ENCODE measurements at places on chromosomes 11 and 22.

- no peak for DNase-seq
Observed at GRCh38 chr22:45127866-45128265, 35.9 kb upstream of the NUP50 start.

GRCh38 chr11:117992136-117992535, 5.9 kb downstream of the IL10RA start:
- no peak for DNase-seq

DNA sequence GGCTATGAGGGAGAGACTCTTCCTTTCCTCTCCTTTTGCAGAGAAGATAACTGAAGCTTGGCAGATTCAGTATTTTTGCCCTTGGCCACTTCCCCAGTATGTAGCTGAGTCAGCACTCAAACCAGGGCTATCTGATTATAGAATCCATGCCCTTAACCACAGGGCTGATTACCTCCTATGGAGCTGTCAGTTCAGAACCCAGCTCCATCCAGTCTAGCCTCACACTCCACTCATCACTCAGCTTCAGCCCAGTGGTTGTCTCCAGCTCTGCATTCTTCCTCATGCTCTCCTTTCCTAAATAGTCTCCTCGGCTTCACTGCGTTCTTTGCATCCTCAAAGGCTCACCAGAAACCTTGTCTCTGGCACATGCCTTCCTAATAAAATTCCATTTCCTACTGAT, 151.6 kb upstream of the BLID start:
- no peak for DNase-seq

DNA sequence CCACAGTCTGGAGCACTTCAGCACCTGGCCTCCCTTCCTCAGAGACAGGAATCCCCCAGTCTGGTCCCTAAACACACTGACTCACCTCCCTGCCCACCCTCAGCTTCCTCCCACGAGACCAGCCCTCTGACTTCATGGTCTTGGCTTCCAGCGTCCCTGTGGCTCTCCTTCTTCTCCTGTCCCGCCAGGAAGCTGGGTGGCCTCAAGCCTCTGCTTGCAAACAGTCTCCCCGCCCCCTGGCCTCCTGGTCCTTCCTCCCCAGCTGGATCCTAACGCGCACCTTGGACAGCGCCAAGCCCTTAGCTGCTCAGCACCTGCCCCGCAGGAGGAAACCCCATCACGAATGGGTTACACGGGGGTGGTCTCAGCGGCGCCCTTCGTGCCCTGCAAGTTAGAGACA, 4.5 kb downstream of the NCF4 start:
- DNase-seq: no peak

DNA sequence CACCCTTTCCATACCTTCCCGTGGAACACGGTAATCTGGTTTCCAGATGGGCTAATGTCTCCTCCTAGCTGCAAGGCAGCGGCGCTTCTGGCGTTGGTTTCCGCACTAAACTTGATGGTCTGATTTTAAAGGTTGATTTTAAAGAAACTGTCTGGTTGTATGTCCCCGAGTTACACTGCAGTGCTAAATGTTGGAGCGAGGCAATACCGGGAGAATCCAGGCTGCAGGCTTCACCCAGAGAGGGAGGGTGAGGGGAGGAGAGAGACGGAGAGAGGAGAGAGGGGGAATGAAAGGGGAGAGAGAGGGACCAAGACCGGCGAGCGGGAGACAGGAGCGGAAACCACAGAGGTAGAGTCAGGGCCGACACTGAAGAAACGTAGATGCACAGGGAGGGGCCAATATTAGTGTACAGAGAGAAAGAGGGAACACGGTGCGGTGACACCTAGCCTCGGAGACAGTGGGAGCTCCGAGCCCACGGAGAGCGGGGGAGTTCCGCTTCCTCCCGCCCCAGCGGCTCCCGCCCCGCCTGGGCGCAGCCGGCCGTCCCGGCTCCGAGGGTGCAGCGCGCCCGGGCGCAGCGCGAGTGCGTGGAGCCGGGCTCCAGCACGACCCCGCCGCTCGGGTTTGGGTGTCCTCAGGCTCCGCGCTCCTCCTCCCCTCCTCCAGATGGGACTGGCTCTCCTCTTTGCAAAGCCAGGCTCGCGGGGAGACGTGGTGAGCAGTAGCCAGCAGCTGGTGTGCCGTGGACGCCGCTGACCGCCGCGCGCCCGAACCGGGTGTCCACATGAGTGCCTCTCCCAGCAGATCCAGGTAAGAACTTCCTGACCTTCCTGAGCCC, 71.9 kb upstream of the GRAMD1B start:
- peak; percentile 26 for DNase-seq

DNA sequence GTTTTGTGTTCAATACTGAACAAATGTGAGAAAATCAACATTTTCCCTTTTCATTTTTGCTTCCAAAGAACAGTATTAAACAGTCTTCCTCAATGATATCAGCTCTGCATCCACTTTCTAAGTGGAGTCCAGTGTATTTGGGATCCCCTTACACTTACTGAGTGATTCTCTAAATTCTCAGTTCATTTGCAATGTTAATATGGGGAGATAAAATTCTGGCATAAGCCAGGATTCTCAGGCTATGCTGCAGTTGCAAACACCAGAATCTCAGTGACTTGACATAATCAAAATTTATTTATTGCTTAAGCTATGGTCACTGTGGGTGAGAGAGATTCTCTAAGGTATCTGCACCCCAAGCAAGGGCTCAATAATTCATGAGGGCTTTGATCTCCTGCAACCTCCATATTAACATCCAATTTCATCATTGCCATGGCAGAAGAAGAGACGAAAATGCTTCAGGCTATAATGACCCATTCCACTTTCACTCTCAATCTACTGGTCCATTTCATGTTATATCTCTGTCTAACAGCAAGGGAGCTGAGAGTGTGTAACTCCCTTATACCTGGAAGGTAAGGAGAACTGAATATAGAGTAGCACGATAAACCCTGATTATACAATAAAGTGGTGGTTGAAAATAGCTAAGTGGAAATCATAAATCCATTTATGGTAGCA, 64.1 kb upstream of the CARD18 start:
- no peak for DNase-seq

GRCh38 chr22:31313366-31314147, 21.3 kb upstream of the PIK3IP1 start:
- no peak for DNase-seq

DNA sequence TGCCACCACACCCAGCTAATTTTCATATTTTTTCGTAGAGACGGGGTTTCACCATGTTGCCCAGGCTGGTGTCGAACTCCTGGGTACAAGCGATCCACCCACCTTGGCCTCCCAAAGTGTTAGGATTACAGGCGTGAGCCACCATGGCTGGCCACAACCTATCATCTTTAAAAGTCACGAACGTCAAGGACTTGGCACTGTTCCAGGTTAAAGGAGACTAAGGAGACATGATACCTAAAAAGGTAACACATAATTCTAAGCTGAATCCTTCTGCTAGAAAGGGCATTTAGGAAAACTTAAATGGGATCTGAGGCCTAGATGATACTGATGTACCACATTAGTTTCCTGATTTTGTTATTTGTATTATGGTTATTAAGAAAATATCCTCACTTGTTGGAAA, 43.3 kb upstream of the SYT9 start:
- DNase-seq: no peak

DNA sequence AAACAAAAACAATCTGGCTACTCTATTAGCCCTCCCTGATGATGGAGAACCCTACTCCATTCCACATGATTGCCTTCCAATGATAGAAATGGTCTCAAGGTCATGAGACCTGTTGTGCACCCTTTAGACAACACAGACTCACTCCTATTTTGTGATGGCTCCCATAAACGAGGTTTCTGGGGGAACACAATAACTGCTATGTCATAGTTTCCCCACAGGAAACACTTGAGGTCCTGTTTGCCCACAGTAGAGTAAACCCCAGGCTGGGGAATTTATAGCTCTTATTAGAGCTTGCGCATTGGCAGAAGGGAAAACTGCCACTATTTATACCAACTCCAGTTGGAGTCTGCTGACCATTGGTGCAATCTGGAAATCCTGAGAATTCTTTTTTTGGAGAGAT, 28.7 kb downstream of the MIF start:
- DNase-seq: no peak

- DNase-seq: no peak
Observed at GRCh38 chr11:16902182-16902581, 112.0 kb downstream of the PLEKHA7 start.

Data from NCI-H1417 treated with DMSO at 0.1 percent for 48 hours (cell line).